ENCODE measurements at places on chromosomes 4 and X.
A peak's percentile ranks its signal among the peaks of the same experiment; 100 is the strongest.

DNA sequence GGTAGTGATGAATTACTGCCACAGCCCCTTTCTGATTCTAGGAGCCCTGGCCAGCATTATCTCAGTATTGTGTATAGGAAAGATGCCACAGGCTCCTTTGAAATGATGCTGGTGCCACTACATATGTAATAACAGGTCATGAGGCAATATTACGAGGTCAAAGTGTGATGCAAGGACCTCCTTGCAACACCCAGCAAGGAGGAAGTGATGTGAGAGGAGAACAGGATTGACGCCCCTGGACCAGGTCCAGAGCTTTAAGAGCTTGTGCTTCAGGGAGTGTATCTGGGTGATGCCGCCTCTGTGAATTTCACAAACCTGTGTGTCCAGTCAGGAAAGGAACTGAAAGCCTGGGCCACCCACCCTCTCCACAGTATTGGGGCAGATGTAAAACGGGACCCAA lies 261.8 kb downstream of the MID1IP1 start:
- DNase-seq = no peak

GRCh38 chrX:3520458-3520857 lies 174.0 kb upstream of the MXRA5 start:
- no peak for DNase-seq

DNA sequence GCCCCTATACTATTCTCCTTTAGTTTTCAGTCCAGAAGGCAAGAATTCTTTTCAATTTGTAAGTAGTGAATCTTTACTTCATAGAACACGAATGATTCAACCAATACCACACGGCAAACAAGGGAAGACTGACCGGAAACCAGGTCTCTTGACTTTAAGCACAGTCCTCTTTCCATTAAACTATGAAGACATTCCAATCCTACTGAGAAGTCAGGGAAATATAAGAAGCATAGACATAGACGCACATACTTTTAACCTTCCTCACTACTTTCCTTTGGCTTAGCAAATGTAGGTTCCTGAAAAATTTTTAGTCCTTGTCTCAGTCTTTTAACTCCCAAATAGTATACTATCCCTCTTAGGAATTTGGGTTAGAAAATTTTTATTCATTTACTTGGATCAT lies 9.1 kb downstream of the CHRDL1 start:
- DNase-seq = no peak

GRCh38 chr4:7620086-7620813 lies 185.5 kb upstream of the PSAPL1 start:
- no peak for DNase-seq

GRCh38 chr4:73723928-73724327 lies 16.4 kb upstream of the CXCL8 start:
- no peak for DNase-seq

- DNase-seq = no peak
Observed at GRCh38 chrX:16839852-16840460, 30.2 kb downstream of the RBBP7 start.

DNA sequence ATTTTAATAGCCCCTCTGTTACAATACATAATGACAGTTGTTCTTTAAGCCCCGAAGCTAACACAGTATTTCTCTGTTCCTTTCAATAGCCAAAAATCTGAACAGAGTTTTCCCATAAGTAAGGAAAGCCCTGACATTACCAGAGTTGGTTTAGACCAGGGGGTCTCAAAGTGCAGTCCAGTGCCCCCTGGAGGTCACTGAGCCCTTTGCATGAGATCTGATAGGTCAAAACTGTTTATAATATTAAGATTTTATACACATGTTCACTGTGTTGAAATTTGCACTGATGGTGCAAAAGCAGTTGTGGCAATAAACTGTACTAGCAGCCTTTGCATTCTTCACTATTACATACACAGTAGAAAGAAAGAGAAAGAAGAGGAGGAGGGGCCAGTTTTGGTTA lies 177.1 kb downstream of the SPANXN3 start:
- no peak for DNase-seq

GRCh38 chr4:131613824-131614216 lies 1535.3 kb upstream of the PCDH10 start:
- DNase-seq = no peak

DNA sequence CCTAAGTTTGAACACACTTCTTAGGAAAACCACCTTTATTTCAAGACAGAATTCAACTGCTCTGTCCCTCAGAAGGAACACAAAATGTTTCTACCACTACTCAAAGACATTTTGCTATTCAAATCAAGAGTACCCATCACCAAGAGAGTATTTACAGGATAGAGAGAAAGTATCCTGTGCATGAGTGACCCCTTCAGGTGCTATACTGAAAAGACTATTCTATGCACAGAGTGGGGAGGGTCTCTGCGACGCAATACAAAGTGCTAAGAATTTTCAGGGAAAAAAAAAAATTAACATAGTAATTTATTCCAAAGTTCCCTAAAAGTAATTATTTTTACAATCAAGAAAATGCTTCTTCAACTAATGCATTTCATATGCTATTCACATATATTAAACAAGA lies 346.4 kb upstream of the FAM241A start:
- no peak for DNase-seq

DNA sequence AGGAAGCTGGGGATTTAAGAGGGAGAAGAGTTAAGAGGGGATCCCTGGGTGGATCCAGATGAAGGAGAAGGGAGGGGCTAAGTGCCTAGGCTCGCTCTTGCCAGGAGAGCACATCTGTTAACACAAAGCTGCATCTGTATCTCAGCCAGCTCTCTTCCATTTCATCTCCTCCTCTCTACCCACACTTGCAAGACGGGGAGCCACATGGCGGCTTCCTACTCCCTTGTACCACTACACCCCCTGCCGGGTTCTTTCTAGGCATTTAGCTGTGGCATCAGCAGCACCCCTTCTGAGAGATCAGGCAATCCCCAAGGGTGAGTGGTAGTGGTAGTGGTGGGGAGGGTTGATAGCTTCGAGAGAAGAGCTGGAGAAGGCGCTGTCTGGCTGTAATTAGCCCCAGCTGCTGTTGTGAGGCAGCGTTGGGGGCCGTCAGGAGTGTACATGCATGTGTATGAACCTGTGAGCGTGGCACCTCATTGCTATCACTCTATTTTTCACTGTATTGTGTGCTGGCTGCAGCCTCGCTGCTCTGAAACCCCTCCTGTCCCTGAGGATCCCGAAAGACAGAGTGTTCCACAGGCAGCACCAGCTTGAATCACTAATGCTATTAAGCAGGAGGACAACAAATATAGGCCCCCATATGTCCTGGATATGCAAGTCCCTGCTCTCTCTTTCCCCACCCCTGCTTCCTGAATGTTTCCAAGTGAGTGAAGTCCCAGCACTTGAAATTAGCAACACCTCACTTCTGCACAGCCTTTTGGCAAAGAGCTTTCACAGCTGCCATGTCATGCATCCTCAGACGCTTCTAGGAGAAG lies 73.7 kb downstream of the RTL9 start:
- no peak for DNase-seq

DNA sequence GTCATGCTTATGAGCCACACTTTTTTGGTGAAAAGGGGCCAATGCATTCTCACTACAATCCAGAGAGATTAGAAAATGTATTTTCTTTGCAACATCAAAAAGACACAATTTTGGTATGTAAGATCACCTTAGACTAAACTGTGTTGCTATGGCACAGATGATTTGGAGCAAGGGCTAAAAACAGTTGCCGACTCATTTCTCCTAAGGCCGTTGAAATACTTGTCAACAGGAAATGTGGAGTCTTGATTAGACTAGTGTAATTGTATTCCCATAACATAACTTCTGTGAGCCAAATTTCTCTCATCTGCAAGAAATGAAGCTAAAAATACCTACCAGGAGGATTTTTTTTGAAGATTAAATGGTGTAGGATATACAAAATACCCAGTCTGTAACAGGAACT lies 2547.7 kb downstream of the ARAP2 start:
- no peak for DNase-seq

- DNase-seq = no peak
Observed at GRCh38 chrX:9019151-9019550, 14.8 kb downstream of the FAM9B start.

GRCh38 chrX:50756276-50756675 lies 57.7 kb downstream of the SHROOM4 start:
- DNase-seq = no peak

- no peak for DNase-seq
Observed at GRCh38 chr4:84944947-84945346, 21.5 kb downstream of the WDFY3 start.

- no peak for DNase-seq
Observed at GRCh38 chrX:2548711-2549423, 48.1 kb upstream of the DHRSX start.

DNA sequence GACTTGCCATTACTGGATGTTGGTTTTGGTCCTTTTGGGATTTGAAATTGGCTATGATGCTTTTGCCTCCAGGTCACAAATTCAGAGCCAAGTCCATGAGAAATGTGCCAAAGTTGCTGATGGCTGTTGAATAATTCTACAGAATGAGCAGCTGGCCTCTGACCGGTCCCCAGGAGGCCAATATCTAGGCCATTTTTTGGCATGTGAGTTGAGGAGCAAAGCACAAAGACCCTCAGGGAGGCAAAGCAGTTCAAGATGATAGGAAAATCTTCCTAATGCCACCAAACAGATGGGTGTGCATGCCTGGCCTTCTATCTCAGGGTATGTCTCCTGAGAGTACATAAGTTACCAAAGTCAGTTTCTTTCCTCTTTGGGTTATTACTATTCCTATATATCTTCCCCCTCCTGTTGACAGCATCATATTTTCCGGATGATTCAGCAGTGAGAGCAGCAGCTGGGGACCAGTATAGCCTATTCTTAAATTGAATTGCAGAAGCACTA lies 44.4 kb downstream of the SEL1L3 start:
- DNase-seq = no peak

GRCh38 chrX:11375614-11376119 lies 82.5 kb downstream of the AMELX start:
- no peak for DNase-seq

- DNase-seq = peak; percentile 24
Observed at GRCh38 chrX:151151665-151152267, 24.6 kb upstream of the GPR50 start.

DNA sequence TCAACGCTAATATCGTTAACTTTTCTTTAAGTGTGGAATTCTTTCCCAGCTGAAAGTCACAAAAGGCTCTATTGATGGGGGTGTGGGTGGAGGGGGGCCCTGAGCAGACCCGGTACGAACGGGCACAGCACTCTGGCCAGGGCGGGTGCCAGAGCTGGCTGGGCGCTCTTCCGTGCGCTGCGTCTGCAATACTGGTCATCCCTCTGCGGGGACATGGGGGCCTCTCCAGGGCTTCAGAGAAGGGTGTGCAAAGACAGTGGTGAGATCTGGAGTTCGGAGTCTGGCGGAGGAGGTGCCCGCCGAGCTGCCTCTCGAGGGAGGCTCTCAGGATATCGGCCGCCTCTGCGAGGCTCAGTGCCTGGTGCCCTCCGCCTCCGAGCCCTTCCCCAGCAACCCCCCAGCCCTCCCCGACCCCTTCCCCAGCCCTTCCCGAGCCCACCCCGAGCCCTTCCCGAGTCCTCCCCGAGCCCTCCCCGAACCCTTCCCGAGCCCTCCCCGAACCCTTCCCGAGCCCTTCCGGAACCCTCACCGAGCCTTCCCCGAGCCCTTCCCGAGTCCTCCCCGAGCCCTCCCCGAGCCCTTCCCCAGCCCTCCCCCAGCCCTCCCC lies 34.3 kb downstream of the FGFRL1 start:
- no peak for DNase-seq

- DNase-seq = no peak
Observed at GRCh38 chr4:16290681-16291420, 64.6 kb upstream of the TAPT1 start.

DNA sequence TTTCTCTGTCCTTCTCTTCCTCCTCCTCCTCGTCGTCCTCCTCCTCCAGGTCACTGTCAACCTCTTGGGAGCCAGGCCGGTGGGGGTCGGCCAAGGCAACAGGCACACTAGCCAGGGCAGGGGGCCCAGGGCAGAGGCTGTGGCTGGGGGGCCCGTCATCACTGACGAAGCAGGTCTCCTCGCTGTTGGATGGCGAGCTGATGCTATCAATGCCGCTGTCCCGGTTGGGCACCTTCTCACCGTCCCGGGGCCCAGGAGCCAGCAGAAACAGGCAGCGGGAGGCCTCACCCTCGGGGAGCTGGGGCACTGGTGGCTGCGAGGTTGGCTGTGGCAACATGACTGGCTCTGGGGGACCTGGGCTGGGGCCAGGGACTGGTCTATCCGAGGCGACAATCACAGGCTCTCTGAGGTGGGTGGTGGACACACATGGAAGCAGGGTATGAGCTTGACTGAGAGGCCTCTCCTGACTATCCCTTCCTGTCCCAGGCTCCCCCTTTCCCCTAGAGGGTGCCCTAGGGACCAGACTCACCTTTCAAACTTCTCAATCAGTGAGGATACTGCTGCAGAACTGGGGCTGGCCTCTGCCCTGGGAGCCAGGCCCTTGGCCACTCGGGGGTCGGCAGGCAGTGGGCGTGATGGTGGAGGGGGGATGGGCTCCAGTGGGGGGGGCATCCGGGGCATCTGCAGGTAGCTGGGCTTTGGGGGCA lies 25.8 kb downstream of the FGD1 start:
- no peak for DNase-seq

GRCh38 chr4:19375136-19375804 lies 876.4 kb upstream of the SLIT2 start:
- DNase-seq = no peak

GRCh38 chr4:42070463-42070862 lies 80.1 kb downstream of the SLC30A9 start:
- no peak for DNase-seq

- no peak for DNase-seq
Observed at GRCh38 chrX:136691028-136691809, 43.3 kb downstream of the CD40LG start.

DNA sequence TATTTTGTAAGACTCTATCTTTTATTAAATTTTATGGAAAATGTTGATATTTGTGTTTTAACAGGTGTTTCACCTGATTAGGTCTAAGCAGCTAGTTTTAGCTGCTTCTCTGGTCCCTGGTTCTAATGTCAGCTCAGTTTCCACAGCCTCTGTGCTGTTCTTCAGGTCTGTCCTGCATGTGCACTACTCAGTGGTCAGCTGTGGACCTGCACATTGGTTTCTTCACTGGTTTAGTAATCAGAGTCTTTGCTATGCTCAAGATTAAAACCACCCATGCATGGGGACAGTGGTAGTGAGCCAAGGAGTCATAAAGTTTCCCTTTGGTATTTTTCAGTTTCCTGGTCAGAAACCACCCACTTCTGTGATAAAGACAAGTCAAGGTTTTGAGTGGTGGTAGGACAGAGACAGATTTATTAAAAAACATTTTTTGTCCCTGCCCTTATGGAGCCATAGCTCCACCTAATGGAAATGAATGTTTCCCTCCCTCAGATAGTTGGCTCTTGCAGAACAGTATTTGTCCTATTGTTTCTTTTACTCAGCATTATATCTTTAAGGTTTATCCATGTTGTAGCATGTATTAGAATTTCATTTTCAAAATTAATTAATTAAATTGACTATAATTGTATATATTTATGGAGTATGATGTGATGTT lies 36.8 kb upstream of the VBP1 start:
- DNase-seq = no peak

GRCh38 chrX:45714866-45715265 lies 514.2 kb upstream of the DIPK2B start:
- peak; percentile 1 for DNase-seq

GRCh38 chr4:7294176-7294756 lies 101.9 kb downstream of the SORCS2 start:
- no peak for DNase-seq

Measured in GM19239 (cell line).